ENCODE measurements at places on chromosomes 12 and 14.
A peak's percentile ranks its signal among the peaks of the same experiment; 100 is the strongest.

DNA sequence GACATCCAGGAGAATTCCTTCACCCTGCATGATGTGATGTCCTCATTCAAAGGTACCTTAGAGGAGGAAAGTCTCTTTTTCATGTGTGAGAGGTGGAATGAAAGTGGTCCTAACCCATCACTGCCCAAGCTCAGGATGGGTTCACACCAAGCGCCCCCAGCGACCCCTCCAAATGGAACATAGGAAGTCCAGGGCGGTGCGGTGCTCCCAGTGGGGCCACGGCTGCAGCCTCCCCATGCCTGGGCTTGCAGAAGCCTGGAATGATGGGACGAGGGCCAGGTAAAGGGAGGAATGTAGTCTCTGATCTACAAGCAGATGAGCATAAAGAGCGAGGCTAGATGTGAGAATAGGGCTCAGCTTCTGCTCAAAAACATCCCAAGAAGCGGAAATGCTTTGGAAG, 196.3 kb downstream of the TTC7B start:
- H3K4me3 ChIP-seq: no peak overlapping the region
- no peaks in the 10 kb centered on the region for H3K27me3 ChIP-seq
- DNase-seq: no peak
- no peaks in the 10 kb centered on the region for H3K4me1 ChIP-seq

DNA sequence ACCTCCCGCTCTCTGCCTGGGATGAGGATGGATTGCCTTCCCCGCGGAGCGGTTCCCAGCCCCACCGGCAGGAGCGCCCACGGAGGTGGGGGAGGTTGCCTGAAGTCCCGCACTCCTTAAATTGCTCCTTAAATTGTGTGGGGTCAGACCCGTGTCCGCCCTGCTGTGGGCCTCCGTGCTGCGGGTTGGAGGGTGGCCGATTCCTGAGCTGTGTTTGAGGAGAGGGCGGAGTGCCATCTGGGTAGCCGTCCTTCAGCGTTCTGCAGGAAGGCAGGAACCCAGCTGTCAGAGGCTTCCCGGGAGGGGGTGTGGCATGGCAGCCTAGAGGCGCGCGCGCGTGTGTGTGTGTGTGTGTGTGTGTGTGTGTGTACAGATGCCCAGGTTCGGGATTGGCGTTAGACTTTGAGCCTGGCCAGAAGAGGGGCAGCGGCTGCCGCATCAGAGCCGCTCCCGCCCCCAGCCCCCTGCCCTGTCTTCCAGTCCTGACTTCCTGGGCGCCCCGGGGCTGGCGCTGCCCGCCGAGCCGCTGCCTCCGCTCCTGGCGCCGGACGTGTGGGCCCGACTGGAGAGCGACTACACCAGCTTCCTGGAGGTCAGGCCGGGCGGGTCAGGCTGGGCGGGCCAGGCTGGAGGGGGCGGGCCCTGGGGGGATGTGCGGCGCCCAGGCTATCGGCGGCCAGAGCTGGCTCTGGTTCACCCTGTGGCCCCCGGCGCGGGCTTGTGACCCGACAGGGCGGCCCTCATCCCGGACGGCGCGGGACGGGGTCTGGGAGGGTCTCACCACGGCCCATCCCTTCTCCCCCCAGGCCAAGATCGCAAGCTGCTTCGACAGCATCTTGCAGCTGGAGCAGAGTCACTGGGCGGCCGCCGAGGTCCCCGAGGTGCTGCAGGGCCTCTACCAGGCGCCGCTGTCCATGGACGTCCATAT, 9.2 kb downstream of the EXOC3L4 start:
- H3K4me1 ChIP-seq: peaks cover 43% of the 10 kb centered on the region

DNA sequence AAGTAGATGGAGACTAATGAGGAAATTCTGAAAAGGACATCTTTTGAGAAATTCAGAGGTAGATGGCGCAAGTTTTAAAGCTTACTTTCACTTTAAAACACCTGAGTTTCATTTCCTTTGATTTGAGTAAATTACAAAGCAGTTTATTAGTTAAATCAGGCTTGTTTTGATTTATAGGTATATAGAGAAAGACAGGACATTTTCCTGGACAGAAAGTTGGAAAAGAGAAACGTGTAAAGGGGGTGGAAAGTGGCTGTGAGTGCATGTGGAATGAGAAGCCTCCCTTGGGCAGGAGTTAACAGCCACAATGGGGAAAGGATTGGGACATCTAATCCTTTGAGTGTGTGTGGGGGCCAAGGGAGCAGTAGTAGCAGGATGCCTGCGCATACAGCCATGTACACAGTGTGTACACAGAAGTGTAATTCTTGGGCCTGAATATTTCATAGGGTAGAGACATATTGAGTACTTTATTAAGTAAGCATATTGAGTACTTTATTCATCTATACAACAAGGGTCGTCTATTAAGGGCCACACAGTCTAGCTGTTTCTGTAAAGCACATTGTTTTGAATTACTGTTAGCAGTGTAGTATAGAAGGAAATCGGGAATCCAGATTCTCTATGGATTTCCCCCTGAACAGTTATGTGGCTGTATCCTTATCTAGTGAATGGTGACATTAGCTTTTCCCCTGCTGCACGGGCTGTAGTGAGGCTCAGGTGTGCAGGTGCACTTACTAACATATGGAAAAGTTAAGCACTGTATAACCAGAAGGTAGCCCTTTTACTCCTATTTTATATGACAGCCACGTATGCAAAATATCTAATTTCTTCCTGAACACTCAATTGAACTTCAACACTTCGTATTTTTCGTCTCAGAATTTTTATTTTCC, 19.1 kb downstream of the MARK3 start:
- peaks cover 20% of the 10 kb centered on the region for H3K4me1 ChIP-seq
- no peaks in the 10 kb centered on the region for H3K27me3 ChIP-seq
- no peak overlapping the region for H3K4me3 ChIP-seq
- no peaks in the 10 kb centered on the region for H3K36me3 ChIP-seq
- DNase-seq: no peak

DNA sequence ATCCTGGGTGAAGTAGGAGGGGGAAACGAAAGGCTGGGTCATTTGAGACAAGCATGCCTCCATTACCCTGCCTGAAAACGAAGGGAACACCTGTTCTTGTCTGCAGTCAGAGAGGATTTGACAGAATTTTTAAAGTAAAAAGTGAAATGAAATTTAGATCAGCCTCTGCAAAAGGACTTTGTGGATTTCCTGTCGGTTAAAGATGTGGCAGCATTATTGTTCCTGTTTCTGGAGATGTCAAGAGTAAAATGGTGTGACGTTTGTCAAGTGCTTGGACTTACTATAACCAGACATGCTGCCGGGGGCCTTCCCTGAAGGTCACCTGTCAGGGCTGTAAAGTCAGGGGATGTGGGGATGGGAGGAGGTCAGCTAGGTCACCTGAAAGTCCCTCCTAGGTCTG, 32.0 kb downstream of the NRXN3 start:
- H3K4me3 ChIP-seq: no peak overlapping the region
- H3K36me3 ChIP-seq: no peaks in the 10 kb centered on the region
- no peak overlapping the region for H3K27ac ChIP-seq
- peak; percentile 5 for DNase-seq

DNA sequence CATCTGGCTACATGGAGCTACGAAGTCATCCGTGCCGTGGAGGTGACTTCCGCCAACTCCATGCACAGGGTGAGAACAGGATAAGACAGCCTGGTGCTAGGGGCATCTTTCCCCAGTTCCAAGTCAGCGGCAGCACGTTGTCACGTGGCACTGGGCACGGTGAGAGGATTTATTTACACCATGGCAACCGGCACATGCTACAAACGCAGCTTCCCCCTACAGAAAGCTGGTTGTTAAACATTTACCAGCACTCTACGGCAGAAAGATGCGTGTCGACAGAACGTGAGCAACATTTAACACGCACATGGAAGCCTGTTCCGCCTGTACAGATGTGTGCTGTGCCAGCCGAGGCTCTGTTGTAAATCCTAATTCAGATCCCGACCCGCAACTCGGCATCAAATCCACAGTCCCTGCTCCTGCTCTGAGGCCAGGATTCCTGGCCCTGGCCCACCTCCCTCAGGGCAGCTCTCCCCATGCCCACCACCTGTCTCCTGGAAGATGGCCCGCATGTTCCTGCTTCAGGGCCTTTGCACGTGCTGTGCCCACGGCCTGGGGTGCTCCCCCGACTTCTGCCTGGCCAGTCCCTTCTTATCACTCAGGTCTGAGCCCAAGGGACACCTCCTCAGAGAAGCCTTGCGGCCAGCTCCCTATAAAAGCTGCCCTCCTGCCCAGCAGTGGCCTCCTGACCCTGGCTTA, 114.1 kb downstream of the RFLNA start:
- no peaks in the 10 kb centered on the region for H3K4me1 ChIP-seq
- no peak overlapping the region for H3K4me3 ChIP-seq
- H3K36me3 ChIP-seq: no peaks in the 10 kb centered on the region
- DNase-seq: no peak

DNA sequence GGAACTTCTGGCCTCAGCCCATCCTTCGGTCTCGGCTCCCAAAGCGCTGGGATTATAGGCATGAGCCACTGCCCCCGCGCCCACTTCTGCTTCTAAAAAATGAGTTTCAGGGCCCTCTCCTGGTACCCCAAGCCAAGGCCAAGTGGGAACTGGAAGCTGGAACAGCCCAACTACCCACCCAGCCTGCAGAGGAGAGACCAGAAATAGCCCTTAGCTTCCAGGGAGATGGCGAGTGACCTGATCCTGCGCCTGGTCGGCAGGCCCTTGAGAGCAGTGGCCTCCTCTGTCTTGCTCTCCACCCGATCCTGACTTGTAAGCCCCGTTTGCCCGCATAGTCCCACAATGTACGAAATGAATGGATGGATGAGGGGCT, 31.2 kb upstream of the PLEKHG6 start:
- H3K27ac ChIP-seq: no peak overlapping the region
- H3K36me3 ChIP-seq: no peaks in the 10 kb centered on the region
- H3K27me3 ChIP-seq: peaks cover 32% of the 10 kb centered on the region
- no peak for DNase-seq
- peaks cover 11% of the 10 kb centered on the region for H3K4me1 ChIP-seq
- no peak overlapping the region for H3K4me3 ChIP-seq

DNA sequence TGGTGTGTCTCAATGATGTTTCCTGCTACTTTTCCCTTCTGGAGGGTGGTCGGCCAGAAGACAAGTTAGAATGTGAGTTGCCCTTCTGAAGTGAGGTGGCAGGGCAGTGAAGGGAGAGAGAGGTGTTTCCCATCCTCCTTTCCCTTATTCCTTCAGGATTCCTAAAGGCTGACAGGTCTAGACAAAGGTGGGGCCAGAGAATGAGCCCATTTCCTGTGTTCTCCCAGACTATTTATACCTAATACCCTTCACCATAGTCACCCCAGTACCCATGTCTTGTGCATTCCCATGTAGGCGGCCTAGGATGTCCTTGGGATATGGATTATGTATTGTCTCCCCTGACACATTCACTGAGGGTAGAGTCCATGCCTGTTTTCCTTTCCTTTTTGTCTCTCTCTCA, 7.0 kb downstream of the DGKA start:
- no peak for DNase-seq
- no peaks in the 10 kb centered on the region for H3K27me3 ChIP-seq
- H3K36me3 ChIP-seq: peaks cover 90% of the 10 kb centered on the region
- H3K27ac ChIP-seq: no peak overlapping the region
- H3K4me1 ChIP-seq: peaks cover 21% of the 10 kb centered on the region
- no peak overlapping the region for H3K4me3 ChIP-seq

DNA sequence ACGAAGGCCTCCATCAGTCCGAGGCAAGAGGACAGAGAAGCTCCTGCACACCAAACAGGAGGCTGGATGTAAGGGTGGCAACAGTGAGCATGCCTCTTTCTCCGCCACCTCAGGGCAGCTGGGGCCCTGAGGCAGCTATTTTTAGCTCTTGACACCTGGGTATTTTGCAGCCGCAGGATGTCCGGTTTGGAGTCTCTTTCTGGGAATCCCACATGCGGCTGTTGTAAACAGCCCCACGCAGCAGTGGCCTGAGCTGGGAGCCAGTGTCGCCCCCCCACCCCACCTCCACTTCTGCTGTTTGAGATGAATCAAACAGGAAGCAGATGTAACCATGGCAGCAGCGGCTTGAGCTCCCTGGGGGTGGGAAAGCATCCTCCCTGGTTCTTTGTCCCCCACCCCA, 11.7 kb downstream of the HDAC7 start:
- H3K27ac ChIP-seq: peak overlapping the region; percentile 94
- H3K27me3 ChIP-seq: no peaks in the 10 kb centered on the region
- no peaks in the 10 kb centered on the region for H3K36me3 ChIP-seq
- peak; percentile 86 for DNase-seq

DNA sequence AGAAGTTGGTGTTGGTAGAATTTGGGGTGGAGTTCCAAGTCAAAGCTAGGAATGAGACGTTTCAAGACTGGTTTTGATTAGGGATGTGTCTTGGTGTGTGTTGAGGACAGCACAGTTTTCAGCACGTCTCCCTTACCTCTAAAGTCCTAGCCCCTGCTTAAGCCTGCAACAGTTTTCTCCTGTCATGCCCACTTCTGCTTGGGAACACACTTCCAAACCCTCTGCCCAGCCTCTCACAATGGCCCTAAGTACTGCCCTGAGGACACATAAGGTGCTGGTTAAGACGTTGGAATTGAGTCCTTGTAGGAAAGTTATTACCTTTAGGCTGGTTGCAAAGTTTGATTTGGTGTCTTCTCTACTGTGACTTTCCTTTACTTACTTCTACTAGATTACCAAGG, 710 bp upstream of the BMAL2 start:
- peaks cover 20% of the 10 kb centered on the region for H3K27me3 ChIP-seq
- no peak overlapping the region for H3K27ac ChIP-seq
- no peaks in the 10 kb centered on the region for H3K36me3 ChIP-seq
- no peak for DNase-seq
- H3K4me1 ChIP-seq: peaks cover 13% of the 10 kb centered on the region

DNA sequence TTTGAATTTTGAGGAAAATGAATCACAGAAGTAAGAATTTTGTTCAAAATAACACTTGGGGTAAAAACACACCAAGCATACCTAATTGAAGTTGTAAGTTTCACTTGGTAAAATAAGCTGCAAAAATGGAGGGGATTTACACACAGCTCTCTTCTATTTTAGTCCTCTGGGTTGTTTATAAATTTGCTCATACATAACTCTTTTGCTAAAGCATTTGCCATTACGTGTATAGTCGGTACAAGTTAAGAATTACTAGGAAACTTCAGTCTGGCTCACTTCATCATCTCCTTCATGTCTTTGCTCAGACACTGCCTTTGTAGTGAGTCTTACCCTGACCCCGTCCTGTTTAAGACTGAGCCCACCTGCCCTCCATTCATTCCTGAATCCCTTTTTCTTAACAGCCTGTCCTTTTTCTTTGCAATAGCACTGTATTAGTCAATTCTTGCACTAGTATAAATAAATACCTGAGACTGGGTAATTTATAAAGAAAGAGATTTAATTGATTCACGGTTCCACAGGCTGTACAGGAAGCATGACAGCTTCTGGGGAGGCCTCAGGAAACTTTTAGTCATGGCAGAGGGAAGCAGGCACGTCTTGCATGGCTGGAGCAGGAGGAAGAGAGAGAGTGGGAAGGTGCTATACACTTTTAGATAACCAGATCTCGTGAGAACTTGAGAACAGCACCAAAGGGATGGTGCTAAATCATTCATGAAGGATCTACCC, 451.1 kb downstream of the PCNX1 start:
- DNase-seq: peak; percentile 73
- peaks cover 1% of the 10 kb centered on the region for H3K36me3 ChIP-seq
- no peak overlapping the region for H3K4me3 ChIP-seq
- peak overlapping the region; percentile 95 for H3K27ac ChIP-seq
